ENCODE measurements at places on chromosomes 2 and 18. TPM values are rescaled to one million over a fixed set of nuclear protein-coding genes. Genes with fewer than 3 reads are reported as not detected.

GRCh38 chr18:44041961-44042360, 638.7 kb upstream of the SETBP1 start:
- H3K4me3 ChIP-seq, result no peak overlapping the region
- H3K27ac ChIP-seq, result no peak overlapping the region
- no peaks in the 10 kb centered on the region for H3K36me3 ChIP-seq
- no peak for DNase-seq

The NTSR2 gene
- total RNA-seq, result not detected

The NEU2 gene
- not detected for total RNA-seq

The RALBP1 gene
- 16.3 TPM for total RNA-seq

DNA sequence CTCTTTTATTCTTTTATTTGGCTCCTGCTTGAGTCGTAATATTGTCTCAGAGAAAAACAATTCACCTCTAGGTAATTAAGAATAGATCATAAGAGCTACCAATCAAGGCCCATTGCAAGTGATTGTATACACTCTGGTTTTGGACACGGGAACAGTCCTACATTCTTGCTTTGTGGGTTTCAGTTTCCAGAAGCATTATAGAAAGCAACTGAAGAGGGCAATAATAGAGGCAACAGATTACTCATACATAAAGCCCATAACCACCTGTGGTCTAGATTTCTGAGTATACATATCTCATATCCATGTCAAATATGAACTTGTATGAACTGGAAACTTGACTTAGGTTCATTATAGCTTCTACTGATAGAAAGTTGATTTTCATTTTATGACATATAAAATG, 65.4 kb downstream of the DIS3L2 start:
- H3K36me3 ChIP-seq, result peaks cover 14% of the 10 kb centered on the region
- DNase-seq, result no peak
- H3K4me1 ChIP-seq, result no peaks in the 10 kb centered on the region
- H3K27ac ChIP-seq, result no peak overlapping the region

- no peak overlapping the region for H3K27ac ChIP-seq
- no peaks in the 10 kb centered on the region for H3K36me3 ChIP-seq
- H3K4me3 ChIP-seq, result no peak overlapping the region
- H3K4me1 ChIP-seq, result no peaks in the 10 kb centered on the region
Observed at GRCh38 chr2:26571316-26571715, 69.8 kb downstream of the CIB4 start.

DNA sequence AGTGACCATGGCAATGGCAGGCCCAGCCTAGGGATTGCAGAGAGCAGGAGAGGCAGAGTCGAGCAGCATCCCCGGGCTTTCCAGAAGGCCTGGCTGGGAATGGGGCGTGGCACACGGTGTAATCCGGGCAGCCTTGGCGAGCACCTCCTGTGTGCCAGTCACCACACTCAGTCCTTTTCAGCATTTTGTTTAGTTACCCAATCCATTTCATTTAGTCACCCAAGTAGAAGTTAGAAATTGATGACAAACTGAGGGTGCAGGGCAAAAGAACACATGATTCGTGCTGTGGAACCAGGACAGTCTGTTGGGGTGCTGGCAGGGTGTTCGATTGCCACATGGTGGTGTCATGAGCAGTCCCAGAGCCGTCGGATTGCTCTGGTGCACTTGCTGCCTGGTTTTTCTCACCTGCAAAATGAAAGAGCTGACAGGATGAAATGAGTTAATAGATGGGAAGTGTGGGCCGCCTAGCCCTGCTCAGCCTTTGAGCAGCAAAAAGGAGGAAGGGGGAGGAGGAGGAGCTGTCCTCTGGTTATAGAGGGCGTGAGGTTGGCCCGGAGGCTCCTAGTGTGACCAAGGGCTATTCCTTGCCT, 299.4 kb downstream of the AGAP1 start:
- H3K27ac ChIP-seq, result no peak overlapping the region
- H3K36me3 ChIP-seq, result no peaks in the 10 kb centered on the region
- DNase-seq, result no peak
- no peaks in the 10 kb centered on the region for H3K27me3 ChIP-seq
- H3K4me1 ChIP-seq, result no peaks in the 10 kb centered on the region

DNA sequence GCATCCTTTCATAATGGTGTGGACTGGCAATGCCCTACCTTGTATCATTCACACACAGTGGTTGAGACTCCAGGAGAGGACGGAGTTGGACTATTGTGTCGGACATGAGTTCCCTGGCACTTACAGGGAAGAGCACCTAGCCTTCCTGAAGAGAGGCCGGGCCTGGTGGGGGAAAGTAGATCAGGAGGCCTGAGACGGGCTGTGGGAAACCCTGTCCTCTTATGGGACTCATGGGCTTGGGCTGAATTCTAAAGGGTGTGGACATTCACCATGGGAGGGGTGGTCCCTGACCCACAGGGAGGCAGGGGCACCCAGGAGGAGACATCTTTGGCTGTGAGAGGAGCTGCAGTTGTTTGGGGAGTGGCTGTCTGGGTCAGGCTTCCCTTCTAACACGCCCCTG, 286.5 kb downstream of the PHLPP1 start:
- H3K36me3 ChIP-seq, result no peaks in the 10 kb centered on the region
- no peak for DNase-seq
- no peaks in the 10 kb centered on the region for H3K27me3 ChIP-seq
- H3K4me1 ChIP-seq, result peaks cover 5% of the 10 kb centered on the region
- H3K4me3 ChIP-seq, result no peak overlapping the region
- H3K27ac ChIP-seq, result no peak overlapping the region

DNA sequence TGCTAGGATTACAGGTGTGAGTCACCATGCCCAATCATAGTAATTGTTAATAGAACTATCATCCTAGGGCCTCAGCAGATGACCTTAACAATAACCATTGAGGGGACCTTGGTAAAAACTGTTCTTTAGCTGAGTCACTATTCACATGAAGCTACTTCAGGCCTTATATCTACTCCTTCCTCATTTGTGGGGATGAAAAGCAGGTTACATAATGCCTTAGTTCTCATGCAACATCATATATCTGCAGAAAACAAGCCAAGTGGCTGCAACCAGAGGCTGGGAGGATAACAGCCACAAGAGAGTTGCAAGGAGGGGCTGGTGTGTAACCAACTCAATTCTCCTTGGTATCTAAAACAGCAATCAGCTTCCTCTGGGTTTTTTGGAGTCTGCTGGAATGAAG, 445.4 kb downstream of the NBAS start:
- H3K4me3 ChIP-seq, result no peak overlapping the region
- H3K27me3 ChIP-seq, result no peaks in the 10 kb centered on the region
- DNase-seq, result no peak
- no peaks in the 10 kb centered on the region for H3K36me3 ChIP-seq
- no peak overlapping the region for H3K27ac ChIP-seq

The BCL2L11 gene
- total RNA-seq, result 13.0 TPM

GRCh38 chr18:78974115-78974761, 5.4 kb upstream of the SALL3 start:
- DNase-seq, result no peak
- no peaks in the 10 kb centered on the region for H3K4me1 ChIP-seq
- peaks cover 19% of the 10 kb centered on the region for H3K27me3 ChIP-seq

DNA sequence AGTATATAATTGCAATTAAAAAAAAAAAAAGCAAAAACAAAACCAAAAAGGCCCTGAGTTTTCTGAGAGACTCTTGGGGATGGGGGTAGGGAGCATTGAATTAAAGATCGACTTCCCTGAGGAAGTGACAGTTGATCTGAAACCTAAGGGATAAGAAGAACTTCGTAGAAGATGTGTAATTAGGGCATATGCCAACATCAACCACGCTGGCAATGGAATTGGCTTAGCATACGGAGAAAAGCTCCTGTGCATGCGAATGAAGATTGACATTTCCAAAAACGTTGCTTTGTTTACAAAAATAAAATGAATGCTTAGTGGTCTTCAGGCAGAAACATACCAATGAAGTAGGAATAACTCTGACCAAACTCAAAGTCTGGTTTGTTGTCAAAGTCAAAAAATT, 307.6 kb upstream of the ZNF521 start:
- no peaks in the 10 kb centered on the region for H3K36me3 ChIP-seq
- DNase-seq, result no peak
- no peak overlapping the region for H3K27ac ChIP-seq

The UGT1A10 gene
- not detected for total RNA-seq

- H3K27me3 ChIP-seq, result no peaks in the 10 kb centered on the region
- H3K27ac ChIP-seq, result no peak overlapping the region
- H3K36me3 ChIP-seq, result no peaks in the 10 kb centered on the region
- no peaks in the 10 kb centered on the region for H3K4me1 ChIP-seq
Observed at GRCh38 chr2:109176928-109177327, 47.9 kb downstream of the SH3RF3 start.

The GTF3C2 gene
- 13.9 TPM for total RNA-seq

The SEH1L gene
- total RNA-seq, result 28.3 TPM

The TGFA gene
- 4.3 TPM for total RNA-seq

- H3K4me1 ChIP-seq, result no peaks in the 10 kb centered on the region
- no peaks in the 10 kb centered on the region for H3K36me3 ChIP-seq
- DNase-seq, result no peak
- no peak overlapping the region for H3K4me3 ChIP-seq
- H3K27me3 ChIP-seq, result no peaks in the 10 kb centered on the region
Observed at GRCh38 chr2:44616667-44617155, 255.0 kb downstream of the CAMKMT start.

GRCh38 chr2:67322353-67323001, 74.7 kb upstream of the ETAA1 start:
- no peaks in the 10 kb centered on the region for H3K27me3 ChIP-seq
- H3K4me1 ChIP-seq, result no peaks in the 10 kb centered on the region
- no peaks in the 10 kb centered on the region for H3K36me3 ChIP-seq
- no peak overlapping the region for H3K4me3 ChIP-seq
- DNase-seq, result no peak

DNA sequence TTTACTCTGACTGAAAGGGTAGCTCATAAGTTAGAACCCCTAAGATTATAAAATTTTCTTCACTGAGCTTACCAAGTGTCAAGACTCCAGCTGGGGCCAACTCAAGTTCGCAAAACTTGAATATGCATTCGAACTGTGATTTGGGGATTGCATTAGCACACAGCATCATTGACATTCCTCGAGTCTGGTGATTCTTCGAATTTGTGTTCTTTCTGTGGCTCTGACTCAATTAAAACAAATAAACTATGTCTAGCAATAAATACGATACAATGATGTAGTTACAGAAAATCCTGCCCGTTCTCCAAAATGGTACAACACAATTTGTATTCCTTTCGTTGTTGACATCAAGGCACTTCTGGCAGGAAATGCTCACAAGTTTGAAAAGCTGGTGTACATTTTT, 11.1 kb downstream of the CCL20 start:
- H3K36me3 ChIP-seq, result no peaks in the 10 kb centered on the region
- H3K4me3 ChIP-seq, result no peak overlapping the region
- no peaks in the 10 kb centered on the region for H3K27me3 ChIP-seq
- DNase-seq, result no peak
- H3K4me1 ChIP-seq, result no peaks in the 10 kb centered on the region
- no peak overlapping the region for H3K27ac ChIP-seq

The ACADL gene
- total RNA-seq, result 29.7 TPM

The PNO1 gene
- 9.0 TPM for total RNA-seq

- H3K27me3 ChIP-seq, result no peaks in the 10 kb centered on the region
- peak overlapping the region; percentile 14 for H3K4me3 ChIP-seq
- H3K36me3 ChIP-seq, result no peaks in the 10 kb centered on the region
- no peak overlapping the region for H3K27ac ChIP-seq
- DNase-seq, result no peak
Observed at GRCh38 chr18:32730620-32731091, 42.2 kb downstream of the KLHL14 start.

The C2orf76 gene
- total RNA-seq, result 4.0 TPM

The KLF7 gene
- total RNA-seq, result 9.8 TPM

DNA sequence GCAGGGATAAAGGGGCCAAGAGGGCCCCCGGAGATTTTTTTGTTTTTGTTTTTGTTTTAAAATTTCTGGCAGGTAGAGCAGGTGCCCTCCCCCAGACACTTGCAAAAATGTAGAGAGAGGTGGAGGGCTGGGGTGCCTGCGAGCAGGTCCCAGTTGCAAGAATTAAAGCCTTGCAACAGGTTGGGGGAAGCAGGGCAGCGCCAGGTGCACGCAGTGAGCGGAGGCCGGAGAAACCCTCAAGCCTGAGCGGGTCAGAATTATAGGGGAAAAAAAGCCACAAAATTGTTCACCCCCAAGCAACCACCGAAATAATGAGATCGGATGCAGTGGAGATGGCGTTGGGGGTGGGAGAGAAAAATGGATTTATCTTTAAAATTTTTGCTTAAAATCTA, 527 bp downstream of the IGFBP5 start:
- peaks cover 16% of the 10 kb centered on the region for H3K27me3 ChIP-seq
- peak overlapping the region; percentile 38 for H3K4me3 ChIP-seq

- DNase-seq, result no peak
- no peaks in the 10 kb centered on the region for H3K4me1 ChIP-seq
- H3K27ac ChIP-seq, result no peak overlapping the region
- no peaks in the 10 kb centered on the region for H3K36me3 ChIP-seq
- no peak overlapping the region for H3K4me3 ChIP-seq
Observed at GRCh38 chr2:67828066-67828465, 234.7 kb downstream of the C1D start.

- H3K4me3 ChIP-seq, result no peak overlapping the region
- H3K27me3 ChIP-seq, result no peaks in the 10 kb centered on the region
- H3K36me3 ChIP-seq, result no peaks in the 10 kb centered on the region
- no peak for DNase-seq
Observed at GRCh38 chr2:145146691-145147090, 626.8 kb upstream of the ZEB2 start.

- H3K27me3 ChIP-seq, result no peaks in the 10 kb centered on the region
- H3K4me1 ChIP-seq, result no peaks in the 10 kb centered on the region
- no peaks in the 10 kb centered on the region for H3K36me3 ChIP-seq
- no peak overlapping the region for H3K4me3 ChIP-seq
Observed at GRCh38 chr2:240355001-240355891, 80.2 kb upstream of the GPC1 start.

The ABCB11 gene
- total RNA-seq, result 127 TPM

DNA sequence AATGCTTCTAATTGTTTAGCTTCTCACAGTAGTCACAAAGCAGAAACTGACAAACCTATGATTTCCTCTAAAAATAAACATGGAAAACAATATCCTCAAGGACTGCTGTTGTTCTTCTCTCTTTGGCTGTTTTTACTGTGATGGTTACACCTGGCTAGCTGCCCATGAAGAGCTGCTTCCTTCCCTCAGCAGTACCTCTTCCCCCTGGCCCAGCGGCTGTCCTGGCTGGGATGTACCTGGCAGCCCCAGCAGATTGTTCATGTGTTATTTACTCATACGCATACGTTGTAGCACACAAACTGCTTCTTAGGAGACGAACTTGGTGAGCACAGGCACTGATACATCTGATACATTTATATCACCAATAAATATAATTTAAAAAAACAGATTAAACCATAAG, 27.4 kb downstream of the NEMP2 start:
- no peaks in the 10 kb centered on the region for H3K27me3 ChIP-seq
- no peaks in the 10 kb centered on the region for H3K36me3 ChIP-seq
- DNase-seq, result no peak
- H3K27ac ChIP-seq, result no peak overlapping the region
- no peak overlapping the region for H3K4me3 ChIP-seq
- H3K4me1 ChIP-seq, result no peaks in the 10 kb centered on the region

The TSHZ1 gene
- 10.2 TPM for total RNA-seq
